ENCODE measurements at places on chromosomes 6 and 20.

DNA sequence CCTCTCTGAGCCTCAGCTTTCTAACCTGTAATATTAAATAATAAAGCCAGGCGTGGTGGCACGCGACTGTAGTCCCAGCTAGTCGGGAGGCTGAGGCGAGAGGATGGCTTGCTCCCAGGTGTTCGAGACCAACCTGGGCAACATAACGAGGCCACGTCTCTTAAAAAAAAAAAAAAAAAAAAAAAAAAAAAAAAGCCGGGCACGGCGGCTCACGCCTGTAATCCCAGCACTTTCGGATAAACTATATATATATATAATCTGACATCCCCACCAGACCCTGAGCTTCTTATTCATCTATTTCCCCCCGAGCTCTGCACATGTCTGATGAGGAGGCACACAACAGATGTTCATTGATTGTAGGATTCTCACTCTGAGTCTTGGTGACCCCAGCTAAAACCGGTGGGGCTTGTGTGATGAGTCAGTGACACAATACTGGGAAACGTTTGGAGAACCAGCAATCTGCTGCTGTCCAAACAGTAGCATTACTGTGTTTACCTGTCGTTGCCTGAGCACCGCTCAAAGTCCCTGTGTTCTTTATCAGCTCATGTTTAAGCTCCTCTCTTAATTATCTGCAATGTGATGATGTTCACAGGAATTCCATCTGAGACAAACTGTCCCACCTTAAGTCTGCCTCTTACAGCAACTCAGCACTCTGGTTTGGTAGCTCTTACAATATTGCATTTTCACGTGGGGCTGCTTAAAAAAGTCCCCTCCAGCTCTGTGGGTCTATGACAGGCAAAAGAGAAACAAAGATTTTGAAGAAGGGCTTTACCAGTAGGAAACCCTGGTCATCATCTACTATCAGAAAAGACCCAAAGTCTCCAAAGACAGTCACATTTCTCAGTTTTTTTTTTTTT, 1.0 kb upstream of the SPATA2 start:
- DNase-seq = peak; percentile 78

DNA sequence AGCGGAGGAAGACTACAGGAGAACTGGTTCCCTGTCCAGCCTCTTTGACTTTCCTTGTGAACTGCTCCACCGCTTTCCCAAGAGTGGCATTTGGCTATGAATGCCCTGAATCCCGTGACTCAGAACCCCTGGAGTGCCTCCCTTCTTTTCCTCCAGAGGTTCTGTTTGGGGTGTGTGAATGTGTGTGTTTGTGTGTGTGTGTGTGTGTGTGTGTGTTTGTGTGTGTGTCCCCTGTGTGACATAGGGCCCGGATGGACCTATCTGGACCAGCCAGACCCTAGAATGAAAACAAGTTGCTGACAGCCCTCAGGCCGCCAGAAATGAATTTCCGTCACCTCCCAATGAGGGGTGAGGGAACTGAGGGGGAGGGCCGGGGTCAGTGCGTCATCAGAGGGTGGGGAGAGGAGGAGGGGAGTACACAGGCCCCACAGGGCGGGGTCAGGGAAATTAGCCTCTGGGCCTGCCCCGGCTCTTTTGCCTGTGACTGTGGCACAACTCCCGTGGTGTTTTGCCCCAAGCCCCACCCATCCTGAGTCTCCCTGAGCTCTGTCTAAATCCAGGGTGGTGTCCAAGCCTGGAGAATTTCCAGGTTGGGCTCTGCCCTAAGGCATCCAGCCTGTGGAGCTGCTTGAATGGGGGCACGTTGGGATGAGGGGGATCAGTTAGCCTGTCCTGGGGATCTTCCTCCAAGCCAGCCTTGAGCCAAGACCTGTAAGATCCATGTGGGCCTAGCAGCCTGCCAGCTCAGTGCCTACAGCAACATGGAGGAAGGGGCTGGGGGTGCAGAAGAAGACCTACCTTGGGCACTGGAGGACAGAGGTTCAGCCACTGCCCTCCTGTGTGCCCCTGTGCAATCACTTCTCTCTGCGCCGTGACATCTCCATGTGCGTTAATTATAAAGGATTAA, 15.2 kb upstream of the MRPS18A start:
- DNase-seq = peak; percentile 86

- DNase-seq = no peak
Observed at GRCh38 chr20:32447136-32448027, 89.3 kb downstream of the ASXL1 start.

GRCh38 chr6:125995972-125996580, 9.7 kb downstream of the TRMT11 start:
- DNase-seq = peak; percentile 51

- DNase-seq = no peak
Observed at GRCh38 chr20:4883051-4883450, 118.3 kb downstream of the SLC23A2 start.

DNA sequence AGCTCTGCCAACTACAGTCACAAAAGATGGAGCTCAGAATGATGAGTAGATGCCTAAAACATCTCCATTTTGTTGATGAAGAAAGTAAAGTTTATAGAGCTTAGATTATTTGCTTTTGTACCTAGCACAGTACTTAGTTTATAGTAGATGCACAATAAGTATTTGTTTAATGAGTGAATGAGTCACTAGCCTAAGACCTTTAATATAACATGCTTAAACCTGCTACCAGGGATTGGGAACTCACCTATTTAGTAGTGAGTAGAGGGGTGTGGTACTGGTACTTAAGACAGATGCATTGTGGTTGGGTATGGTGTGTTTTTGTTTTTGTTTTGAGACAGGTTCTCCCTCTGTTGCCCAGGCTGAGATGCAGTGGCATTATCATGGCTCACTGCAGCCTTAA, 35.8 kb downstream of the TRIM38 start:
- DNase-seq = no peak

DNA sequence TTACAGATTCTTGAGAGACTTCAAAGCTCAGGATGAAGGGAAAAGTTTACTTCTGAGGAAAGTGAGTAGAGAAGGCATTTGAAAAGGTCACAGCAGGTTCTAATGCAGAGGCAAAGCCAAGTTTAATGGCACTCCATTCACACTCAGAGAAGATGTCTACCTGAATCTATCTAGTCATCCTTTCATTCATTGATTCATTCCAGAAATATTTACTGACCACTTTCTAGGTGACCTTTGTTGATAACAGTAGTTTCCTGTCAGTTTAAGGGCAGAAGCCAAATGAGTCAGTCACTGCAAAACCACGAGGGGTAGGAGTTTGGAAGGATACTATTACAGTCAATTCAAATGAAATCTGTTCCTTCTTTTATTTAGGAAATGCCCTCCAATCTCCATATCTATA, 30.8 kb downstream of the FBXO5 start:
- DNase-seq = no peak

DNA sequence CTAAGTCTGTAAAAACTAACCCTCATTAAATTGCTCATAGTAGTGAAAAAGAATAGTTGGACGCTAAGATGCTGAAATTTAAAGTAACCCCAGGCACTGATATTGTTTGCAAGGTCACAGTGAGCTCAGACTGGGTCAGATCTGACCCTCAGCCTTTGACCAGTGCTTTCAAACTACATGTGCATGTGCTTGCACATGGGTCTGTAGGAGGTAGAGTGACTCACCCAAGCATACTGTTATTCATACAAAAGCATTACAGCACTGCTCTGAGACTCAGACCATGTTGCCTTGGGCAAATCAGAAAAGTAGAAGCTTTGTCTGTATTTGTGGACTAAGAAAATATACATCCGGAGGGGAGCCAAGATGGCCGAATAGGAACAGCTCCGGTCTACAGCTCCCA, 326.4 kb upstream of the MARCKS start:
- DNase-seq = no peak

GRCh38 chr6:53066077-53066417, 843 bp downstream of the FBXO9 start:
- DNase-seq = peak; percentile 69

DNA sequence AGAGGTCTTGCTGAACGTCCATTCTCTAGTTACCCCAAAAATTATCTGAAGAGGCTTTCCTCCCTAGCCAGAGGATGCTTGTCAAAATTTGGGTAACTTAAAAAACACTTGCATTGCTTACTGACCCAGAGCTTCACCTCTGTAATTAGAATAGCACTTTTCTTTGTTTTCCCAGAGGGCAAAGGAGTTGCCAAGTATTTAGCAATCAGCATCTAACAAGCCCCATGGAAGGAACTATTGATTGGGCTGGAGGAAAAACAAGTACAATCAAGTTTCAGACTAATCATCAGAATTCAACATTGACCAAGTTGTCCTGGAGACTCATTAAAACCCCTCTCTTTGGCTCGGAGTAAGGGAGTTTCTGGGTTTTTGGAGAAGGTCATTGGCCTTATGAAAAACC, 226.4 kb downstream of the TBC1D7 start:
- DNase-seq = no peak
